Fibroblast of lung (primary cell): ENCODE measurements at places on chromosomes 4 and X.

DNA sequence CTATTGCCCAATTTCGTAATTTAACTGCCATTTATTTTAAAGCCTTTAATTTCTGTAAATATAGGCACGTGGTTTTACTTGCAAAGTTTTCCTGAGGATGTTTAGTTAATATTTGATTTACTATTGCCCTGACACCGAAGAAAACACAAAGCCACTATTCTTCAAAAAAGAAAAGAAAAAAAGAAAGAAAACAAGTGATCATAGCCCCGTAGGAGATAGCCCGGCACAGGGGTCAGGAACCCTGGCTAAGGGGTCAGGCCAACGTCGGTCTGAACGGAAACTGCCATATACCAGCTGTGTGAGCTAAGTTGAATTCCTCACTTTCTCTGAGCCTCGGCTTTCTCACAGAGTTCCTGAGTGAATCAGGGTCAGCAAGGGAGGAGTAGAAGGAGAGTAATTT lies 17.7 kb upstream of the LAMP2 start:
- no peak for DNase-seq

- peak; percentile 19 for DNase-seq
Observed at GRCh38 chr4:7074426-7074825, 6.6 kb upstream of the GRPEL1 start.

DNA sequence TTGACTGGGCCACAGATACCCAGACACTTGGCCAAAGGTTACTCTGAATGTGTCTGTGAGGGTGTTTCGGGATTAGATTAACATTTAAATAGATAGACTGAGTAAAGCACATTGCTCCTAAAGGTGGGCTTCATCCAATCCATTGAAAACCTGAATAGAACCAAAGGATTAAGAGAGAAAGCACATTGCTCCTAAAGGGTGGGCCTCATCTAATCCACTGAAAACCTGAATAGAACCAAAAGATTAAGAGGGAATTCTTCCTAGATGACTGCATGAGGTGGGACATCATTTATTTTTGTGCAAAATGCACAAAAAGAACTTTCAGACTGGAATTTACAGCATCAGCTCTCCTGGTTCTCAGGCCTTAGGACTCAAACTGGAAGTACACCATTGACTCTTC lies 351.2 kb upstream of the PCDH10 start:
- DNase-seq: no peak

DNA sequence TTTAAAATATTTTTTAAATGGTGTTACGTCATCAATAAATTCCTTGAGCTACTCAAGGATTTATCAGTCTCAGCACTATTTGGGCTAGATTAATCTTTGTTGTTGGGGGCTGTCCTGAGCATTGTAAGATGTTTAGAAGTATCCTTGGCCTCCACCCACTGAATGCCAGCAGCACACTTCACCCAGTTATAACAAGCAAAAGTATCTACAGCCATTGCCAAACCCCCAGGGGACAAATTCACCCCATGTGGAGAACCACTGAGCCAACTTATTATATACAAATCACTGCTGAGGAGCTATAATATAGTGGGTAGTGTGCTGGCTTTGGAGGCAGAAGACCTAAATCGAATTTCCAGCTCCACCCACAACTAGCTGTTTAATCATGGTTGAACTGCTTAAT lies 58.3 kb downstream of the ATP10D start:
- DNase-seq: no peak

DNA sequence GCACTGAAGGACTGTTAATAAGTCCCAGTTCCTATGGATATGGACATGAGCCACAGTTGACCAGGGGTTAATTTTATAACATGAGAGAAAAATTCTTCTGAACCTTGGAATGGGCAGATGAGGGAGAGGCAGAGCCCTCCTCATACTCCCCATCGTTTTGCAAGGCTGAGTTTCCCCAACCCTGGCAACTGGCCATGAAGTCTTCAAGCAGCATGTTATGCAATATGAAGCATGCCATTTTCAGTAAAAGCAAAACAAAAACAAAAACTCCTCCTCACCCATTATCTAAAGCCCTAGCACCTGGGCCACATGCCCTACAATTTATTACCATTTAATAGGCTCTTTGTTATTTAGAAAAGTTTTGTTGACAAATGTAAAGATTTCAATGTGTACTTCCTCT lies 64.5 kb downstream of the GPC4 start:
- DNase-seq: no peak
